Subcutaneous preadipocyte (primary cell): ENCODE measurements at places on chromosomes 3 and 15. TPM values are rescaled to one million over a fixed set of nuclear protein-coding genes. Genes with fewer than 3 reads are reported as not detected.

The RBMS3 gene
- total RNA-seq = 33.4 and 47.7 TPM in 2 replicates

The IQCH gene
- total RNA-seq = 3.7 and 6.1 TPM in 2 replicates

The AAGAB gene
- total RNA-seq = 25.7 and 30.3 TPM in 2 replicates

The CAPN3 gene
- 1.2 and 1.5 TPM in 2 replicates for total RNA-seq
